ENCODE measurements at places on chromosomes 13 and 19.

- no peak for DNase-seq
These were observed 23.4 kb downstream of the IZUMO4 start for GRCh38 chr19:2119921-2120785.

- peak; percentile 94 for DNase-seq
These were observed 1.9 kb upstream of the HNRNPL start for GRCh38 chr19:38851622-38852230.

DNA sequence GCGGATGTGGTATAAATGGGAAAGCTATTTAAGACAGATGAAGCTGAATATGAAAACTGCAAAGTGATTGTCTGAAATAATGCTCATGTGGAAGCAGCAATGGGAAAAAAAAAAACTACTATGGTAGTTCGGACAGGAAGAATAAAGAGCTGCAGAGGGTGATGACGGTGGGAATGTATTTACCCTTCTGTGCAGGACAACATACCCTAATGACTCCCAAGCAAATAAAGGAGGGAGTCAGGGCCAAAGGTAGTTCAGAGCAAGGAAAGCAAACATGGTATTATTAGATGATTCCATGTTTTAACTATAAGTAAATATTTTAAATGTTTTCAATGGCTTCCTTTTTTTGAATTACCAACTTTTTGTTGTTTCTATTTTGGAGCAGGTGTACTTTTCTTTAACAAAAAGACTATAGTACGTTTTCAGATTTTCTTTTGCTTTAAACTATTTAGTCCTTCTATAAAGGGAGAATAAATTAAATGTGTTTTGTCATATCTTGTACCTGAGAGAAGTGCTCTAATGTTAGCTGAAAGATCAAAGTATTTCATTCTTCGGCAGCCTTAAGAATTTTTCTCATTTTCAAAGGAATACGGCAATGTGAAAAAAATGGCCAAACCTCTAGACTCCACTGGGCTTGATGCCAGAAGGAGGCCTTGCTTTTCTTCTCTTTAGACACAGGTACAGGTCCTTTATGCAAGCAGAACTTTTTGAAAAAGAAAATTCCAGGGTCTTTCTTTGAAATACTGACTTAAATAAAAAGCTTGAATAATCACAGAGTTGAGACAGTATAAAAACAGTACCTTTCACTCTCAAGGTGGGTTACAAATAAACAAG, 67.8 kb upstream of the ZDHHC20 start:
- no peak for DNase-seq

DNA sequence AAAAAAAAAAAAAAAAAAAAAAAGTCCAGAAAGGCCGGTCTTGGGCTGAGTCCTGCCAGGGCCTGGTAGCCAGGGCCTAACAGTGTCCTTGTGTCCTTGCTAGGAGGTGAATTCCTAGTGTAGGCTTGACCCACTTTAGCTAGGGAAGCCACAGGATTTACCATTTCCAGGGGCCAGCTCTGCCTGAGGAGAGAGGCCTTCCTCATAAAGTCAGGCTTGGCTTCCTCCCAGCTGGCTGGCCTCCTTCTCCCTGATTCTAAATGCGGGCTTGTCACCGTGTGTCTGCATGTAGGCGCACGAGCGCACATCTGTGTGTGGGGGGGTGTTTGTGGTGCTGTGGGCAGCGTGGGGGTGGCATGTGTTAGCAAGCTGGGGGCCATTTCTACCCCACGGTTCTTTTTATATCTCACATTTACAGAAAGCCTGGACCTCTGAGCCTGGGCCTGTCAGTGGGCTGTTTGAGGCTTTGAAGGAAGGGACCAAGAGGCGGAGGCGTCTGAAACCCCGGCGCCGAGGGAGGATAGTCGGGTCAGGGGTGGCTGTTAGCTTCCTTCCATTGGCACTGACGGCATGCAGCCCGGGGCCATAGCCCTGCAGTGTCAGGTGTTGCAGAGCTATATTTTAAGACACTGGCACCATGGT, 31.7 kb downstream of the IER2 start:
- DNase-seq: no peak

DNA sequence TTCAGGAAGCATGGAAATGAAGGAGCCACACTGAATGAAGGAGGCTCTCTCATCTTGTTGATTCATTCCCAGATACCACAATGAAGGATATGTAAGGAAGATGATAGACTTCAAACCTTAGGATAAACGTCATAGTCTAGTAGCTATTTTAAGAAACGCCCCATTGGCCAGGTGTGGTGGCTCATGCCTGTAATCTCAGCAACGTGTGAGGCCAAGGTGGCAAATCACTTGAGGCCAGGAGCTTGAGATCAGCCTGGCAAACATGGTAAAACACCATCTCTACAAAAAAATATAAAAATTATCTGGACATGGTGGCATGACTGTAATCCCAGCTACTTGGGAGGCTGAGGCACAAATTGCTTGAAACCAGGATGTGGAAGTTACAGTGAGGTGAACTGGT, 17.1 kb upstream of the ZNF841 start:
- no peak for DNase-seq

DNA sequence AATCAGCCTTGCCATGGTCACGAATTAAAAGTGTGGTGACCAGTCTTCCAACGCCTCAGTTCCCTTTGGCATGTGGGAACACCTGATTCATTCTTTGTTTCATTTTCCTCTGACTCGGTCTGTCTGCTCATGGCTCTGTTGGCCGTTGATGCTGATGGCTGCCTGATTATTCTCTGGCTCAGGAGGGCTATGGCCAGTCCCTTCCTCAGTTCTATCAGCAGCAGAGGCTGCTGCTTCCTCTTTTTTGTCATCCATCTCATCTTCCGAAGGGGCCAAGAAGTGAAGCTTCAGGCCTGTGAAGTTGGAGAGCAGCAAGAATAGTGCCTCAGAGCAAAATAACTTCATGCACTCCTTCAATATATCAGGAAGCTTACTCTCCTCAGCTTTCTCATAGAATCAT, 9.5 kb upstream of the MLNR start:
- no peak for DNase-seq

DNA sequence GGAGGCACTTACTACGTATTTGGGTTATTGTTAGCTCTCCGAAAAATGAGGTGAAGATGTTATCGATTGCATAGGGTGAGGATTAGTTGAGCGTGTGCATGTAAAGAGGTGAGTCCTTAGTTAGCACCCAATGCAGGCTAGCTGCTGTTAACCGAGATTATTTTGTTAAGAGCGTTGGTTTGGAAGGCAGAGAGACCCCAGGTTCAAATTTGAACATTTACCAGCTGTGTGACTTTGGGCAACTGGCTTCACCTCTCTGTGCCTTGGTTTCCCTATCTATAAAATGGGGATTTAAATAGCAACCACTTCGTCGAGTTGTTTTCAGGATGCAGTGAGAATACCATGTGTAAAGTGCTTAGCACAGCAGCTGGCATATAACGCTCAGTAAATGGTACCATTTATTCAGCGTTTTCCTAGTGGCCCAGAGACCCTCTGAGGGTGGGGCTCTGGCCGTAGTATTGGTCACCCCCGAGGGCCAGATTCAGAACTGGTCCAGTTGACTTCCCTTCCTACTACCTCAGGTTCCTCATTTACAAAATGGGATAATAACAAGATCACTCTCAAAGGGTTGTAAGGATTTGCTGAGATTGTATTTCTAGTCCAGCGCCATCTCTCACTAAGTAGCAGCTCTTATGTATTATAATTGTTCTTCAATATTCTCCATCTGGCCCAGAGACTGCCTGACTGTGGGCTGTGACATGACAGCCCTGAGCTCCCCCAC, 887 bp downstream of the SIPA1L3 start:
- no peak for DNase-seq

DNA sequence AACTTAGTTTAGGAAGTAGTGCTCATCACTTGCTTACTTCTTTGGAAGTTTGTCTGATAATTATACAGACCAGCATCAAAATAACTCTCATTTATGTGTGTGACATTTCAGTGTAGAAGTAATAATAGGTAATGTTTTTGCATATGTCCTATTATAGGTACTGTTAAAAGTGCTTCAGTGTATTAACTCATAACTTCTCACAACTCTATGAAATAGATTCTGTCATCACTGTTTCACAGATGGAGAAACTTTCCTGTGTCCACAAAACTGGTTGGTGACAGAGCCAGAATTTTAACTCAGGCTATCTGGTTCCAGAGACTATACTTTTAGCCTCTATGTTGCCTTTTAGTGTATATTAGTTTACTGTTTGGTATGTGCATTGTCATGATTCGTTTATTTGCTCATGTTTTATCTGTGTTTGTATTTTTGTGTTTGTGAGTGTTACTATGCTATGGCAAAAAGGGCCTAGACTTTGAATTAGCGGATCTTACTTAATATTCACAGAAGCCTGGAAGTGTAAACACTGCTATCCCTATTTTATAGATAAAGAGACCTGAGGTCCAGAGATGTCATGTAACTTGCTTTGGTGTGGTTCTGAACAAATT, 12.7 kb downstream of the LPAR6 start:
- no peak for DNase-seq

DNA sequence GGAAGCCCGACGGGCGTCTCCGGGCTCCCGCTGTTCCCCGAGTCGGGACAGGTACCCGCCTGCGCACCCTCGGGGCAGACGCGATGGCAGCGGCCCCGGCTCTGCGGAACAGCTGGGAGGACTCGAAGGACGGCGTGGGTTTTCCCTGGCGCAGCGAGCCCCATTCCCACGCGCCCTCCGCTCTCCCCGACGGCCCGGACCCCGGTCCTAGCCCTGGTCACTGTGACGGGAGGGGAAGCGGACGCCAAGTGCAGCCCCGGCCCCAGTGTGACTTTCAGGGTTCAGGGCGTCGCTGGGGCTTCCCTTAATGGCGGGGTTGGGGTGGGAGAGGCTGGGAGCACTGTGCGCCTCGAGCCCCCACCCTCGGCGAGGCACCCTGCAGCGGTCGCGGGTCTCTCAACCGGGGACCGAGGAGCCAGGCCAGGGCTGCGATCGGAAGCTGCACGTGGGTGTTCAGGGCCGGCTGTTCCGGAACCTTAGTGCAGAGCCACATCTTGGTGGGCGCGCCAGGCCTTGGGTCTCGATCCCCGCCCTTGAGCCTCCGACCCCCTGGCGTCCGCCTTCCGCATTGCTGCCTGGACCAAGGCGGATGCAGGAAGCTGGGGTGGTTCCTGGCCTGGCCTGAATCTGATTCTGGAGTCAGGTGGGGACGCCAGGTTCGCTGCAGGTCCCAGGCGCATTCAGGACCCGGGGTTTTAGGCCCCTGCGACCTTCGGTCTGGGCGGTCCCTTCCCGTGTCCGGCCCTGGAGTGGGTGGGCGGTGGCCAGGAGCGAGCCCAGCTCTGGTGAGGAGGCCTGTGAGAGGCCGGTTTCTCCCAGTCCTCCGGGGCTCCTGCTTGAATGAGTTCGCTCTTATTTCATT, 3.5 kb downstream of the LGALS7B start:
- DNase-seq: peak; percentile 17

DNA sequence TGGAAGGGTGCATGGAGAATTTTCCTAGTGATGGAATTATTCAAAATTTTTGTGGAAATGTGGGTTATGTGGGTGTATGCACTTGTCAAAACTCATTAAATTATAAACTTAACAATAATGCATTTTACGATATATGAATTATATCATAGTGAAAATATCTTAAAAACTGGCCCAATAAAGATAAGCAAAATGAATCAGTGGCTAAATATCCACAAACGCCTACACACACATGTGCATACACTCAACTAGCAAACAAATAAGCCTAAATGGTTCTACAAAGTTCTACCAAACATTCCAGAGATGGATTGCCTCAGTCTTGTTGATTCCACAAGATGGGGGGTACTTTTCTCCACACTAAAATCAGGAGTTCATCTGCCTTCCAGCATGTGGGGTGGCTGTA, 349.5 kb downstream of the TSHZ3 start:
- DNase-seq: no peak

- DNase-seq: no peak
These were observed 94.3 kb upstream of the IRS2 start for GRCh38 chr13:109880371-109881346.

DNA sequence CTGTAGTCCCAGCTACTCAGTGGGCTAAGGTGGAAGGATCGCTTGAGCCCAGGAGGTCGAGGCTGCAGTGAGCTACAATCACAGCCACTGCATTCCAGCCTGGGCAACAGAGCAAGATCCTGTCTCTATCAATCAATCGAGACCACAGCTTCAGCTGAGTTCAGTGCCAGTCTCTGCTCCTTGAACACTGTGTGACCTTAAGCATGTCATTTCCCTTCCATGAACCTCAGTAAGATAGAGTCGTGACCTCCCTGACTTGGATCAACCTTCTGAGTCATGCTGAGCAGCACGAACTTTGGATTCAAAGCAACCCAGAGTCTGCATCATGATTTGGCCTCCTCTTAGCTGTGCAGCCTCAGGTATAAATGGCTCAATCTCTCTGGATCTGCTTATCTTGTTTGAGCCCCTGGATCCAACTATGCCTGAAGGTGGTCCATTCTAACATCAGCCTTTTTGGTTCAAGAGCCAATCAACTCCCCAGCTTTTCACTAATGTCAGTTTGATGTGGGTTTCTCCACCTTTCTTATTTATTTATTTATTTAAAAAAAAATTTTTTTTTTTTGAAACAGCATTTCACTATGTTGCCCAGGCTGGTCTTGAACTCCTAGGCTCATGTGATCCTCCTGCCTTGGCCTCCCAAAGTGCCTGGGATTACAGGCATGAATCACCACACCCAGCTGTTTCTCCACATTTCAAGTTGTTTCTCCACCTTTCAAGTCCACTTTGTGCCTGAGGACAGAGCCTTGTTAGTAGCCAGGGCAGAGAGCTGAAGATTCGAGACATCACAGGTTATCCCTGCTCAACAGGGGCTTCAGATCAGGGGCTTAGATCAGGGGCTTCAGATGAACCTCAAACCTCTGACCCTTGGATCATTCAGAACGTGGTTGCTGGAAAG, 26.4 kb downstream of the PTPRS start:
- DNase-seq: no peak

GRCh38 chr19:46023311-46023779, 492 bp upstream of the PGLYRP1 start:
- DNase-seq: no peak

- no peak for DNase-seq
These were observed 41.9 kb upstream of the ZNF536 start for GRCh38 chr19:30330266-30330665.

- DNase-seq: no peak
These were observed 877 bp upstream of the NLRP11 start for GRCh38 chr19:55832676-55833075.

GRCh38 chr19:20197747-20198146, 30.7 kb downstream of the ZNF486 start:
- no peak for DNase-seq

GRCh38 chr19:1862068-1862423, 1.3 kb downstream of the KLF16 start:
- no peak for DNase-seq

DNA sequence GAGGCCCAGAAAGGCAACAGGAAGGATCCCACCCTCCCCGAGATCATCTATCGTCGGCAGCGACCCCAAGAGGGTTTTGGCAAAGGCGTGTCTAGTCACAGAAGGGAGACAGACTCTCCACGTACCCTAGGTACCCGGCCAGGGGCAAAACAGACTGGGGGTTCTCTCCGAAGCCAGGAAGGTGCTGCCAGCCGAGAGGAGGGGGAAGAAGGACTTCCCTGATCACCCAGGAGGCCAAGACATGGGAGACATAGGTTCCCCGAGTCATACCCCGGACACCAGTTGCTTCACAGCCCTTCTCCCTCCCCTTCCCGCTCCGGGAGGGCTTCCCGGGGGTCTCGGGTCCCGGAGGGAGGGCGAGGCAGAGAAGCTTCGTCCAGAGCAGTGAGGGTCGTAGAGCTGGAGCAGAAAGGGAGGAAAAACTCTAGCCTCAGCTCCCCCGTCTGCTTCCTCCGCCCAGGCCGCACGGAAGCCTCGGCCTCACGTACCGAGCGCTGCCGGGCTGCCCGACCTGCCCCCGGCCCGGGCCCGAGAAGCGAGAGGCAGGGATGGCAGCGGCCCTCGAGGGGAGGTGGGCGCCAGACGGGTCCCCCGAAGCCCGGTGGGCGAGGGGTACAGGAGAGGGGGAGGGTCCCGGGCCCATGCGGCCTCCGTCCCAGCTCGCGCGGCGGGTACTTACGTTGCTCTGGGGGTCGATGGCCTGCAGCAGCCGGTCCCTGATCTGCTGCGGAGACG, 644 bp downstream of the MED26 start:
- no peak for DNase-seq

Measured in activated CD4-positive, alpha-beta T cell treated with anti-CD3 and anti-CD28 coated beads, Interleukin-2, Interleukin-4, amounts not matched to agents 100 ng/mL and 50 ng/mL, durations not matched to agents 16 hours and 8 hours (primary cell).